ENCODE measurements at places on chromosomes 16 and 17. TPM values are rescaled to one million over a fixed set of nuclear protein-coding genes. Genes with fewer than 3 reads are reported as not detected.

KRT9 gene
- polyA plus RNA-seq = 0.29 TPM

SALL1 gene
- 4.0 TPM for polyA plus RNA-seq

SMIM36 gene
- polyA plus RNA-seq = 26.0 TPM

DNA sequence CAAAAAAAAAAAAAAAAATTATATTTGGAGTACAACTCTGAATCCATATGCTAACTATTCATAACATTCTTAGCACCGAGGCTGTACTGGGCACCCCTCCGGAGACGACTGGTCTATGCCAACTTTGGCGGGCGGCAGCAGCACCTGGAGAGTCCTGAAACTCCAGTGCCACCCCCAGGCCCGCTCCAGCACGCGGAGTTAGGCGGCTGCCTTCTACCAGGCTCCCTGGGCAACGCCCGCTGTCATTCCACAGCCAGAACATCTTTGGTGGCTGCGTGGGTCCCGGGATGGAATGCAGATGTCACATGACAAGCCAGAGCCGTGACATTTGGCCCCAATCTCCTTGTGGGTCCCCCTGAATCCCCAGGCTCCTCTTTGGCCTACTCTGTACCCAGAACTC, 6.2 kb downstream of the TIMP2 start:
- DNase-seq = no peak

DNA sequence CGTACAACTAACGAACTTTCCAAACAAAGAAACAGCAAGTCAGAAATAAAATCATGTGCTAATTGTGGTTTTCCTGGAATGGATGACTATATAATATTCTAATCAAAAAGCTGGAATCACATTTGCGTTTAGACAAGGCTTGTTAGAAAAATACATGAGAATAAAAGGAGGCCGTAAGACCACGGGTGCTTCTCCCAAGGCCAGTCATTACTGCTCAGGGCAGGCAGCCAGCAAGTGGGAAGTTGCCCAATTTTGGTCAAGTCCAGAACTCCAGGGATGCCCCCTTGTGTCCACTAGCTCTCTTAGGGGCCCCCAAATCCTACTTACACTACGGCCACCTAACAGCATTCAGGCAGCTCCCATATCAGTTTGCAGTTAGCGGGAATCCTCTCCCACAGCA, 25.9 kb upstream of the LYRM9 start:
- peak; percentile 44 for DNase-seq

CMTM2 gene
- 1,249 TPM for polyA plus RNA-seq

DNA sequence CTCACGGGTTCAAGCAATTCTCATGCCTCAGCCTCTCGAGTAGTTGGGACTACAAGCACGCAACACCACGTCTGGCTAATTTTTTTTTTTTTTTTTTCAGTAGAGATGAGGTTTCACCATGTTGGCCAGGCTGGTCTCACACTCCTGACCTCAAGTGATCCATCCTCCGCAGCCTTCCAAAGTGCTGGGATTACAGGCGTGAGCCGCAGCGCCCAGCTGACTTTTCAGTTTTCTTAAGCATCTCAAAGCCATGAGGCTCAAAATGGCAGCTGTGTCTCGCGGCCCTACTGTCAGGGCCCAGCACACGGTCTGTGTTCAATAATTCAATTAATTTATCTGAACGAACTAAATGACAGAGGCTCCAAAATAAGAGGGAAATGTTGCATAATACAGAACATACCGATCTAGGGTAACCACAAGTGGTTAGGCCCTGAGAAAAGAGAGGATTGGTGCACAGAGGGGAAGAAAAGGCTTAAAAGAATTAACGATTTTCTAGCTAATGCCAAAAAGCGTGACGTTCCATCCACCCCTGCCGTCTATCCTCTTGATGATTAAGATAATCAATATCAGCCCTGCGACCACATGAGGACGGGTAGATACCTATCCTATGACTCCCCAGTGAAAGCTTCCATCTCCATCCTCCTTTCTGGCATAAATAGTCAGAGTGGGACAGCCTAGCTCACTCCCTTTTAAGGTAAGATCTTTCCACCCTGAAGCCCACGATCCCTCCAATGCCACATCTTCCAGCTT, 136.9 kb downstream of the SLC39A11 start:
- no peak for DNase-seq

GRCh38 chr16:1075546-1075945, 3.0 kb downstream of the SSTR5 start:
- no peak for DNase-seq

KCNJ12 gene
- polyA plus RNA-seq = 2.4 TPM

MYLK3 gene
- polyA plus RNA-seq = 18.4 TPM

PIPOX gene
- polyA plus RNA-seq = 3.9 TPM

ABI3 gene
- polyA plus RNA-seq = 3.9 TPM

HOXB4 gene
- 1.6 TPM for polyA plus RNA-seq

IL34 gene
- 7.9 TPM for polyA plus RNA-seq

CHST6 gene
- polyA plus RNA-seq = 1.1 TPM

GRCh38 chr17:31687505-31688126, 171.4 kb downstream of the COPRS start:
- no peak for DNase-seq

DNA sequence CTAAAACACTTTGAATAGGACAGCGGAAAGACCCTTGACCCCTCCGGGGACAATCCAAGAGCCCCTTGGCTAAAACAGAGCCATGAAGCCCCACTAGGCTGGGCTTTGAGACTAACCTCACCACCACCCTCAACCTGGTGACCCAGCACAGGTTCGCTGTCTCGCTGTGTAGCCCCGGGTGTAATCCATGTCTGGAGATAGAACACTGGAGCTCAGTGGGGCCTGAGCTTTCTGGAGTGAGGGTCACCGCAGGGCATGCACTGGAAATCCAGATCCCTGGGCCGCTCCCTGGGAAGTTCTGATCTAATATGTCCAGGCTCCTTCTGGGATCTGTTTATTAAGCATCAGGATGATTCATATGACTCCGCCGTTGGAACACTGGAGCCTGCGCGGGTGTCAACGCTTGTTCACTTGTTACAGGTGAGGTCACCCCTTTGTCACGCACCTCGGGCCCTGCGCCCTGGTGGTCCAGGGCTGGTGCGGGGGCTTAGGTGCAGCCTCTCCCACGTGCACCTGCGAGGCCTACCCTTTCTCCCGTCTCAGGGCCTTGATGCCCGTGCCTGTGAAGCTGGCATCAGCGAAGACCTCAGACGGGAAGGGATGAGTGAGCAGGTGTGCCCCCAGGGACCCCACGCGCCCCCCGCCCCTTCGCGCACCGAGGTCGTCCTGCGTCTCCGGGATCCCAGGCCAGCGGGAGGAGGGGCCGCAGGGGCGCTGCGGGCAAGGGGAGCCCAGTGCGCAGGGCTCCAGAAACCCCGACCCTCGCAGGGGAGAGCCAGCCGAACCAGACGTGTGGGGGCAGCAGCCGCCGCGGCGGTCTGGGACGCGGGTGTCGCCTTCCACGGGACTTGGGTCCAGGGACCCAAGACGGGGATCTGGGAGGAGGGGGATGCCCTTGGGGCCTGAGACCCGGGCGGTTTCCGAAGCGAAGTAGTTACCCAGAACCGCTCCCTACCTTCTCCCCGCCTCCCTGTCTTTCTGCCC, 224.1 kb upstream of the FOXF1 start:
- no peak for DNase-seq

DNA sequence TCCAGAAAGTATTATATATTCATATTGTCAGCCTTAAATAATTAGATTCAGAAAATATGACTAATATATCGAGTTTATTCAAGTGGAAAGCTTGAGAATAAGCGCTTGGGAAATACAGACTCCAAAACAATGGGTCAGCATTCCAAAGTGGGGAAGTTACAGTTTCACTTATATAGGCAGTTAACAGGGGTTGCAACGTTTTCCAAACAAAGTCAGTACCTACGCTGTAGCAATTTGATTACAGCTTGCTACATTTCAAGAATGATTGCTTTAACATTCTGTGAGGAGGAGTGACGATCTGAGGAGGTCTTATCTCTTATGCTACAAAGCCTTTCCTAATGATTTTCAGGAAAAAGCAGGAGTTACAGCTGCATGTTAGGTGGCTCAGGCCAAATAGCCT, 34.2 kb upstream of the HS3ST3A1 start:
- peak; percentile 40 for DNase-seq

CEMP1 gene
- polyA plus RNA-seq = 1.6 TPM

DNA sequence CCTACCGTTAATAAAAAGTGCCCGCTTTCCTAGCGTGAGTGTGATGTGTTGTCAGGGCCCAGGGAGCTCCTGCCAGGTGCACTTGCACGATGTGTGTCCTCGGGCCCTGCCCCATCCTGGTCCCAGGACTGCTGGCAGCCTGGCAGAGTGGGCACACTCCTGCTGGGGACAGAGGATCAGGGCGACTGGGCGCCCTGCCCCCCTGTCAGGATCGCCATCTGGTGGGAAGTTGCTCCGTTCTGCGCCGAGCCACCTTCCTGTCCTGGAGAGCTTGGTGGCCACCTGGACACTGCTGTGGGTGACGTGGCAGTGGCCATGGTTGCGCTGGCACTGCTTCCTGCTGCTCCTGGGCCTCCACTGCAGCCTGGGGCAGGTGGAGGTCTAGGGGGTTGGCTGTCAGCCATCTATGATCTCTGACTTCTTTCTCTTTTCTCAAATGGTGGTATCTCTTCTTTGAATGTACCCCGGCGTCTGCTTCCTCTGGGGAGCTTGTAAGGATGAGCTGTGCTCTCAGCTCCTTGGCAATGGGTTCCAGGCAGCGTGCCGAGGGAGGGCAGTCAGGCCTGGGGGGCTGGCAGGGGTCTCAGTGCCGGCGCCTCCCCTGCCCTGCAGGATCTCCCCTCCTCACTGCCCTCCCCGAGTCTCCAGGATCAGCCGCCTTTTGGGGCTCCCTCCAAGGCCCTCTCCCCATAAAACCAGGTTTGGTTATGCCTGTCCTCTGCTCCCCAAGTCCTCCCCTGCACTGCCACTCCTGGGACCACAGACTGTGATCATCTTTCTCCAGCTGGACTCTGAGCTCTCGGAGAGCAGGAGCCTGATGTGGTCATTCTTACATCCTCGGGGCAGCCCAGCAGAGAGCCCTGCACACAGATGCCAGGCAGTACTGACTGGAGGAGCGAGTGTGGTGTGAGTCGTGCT, 76.9 kb downstream of the AMFR start:
- DNase-seq = no peak

ABCA6 gene
- 3.1 TPM for polyA plus RNA-seq

AGRP gene
- polyA plus RNA-seq = not detected

OSGIN1 gene
- polyA plus RNA-seq = 18.5 TPM

CA7 gene
- 1.2 TPM for polyA plus RNA-seq

ABCC11 gene
- polyA plus RNA-seq = 24.1 TPM

DNA sequence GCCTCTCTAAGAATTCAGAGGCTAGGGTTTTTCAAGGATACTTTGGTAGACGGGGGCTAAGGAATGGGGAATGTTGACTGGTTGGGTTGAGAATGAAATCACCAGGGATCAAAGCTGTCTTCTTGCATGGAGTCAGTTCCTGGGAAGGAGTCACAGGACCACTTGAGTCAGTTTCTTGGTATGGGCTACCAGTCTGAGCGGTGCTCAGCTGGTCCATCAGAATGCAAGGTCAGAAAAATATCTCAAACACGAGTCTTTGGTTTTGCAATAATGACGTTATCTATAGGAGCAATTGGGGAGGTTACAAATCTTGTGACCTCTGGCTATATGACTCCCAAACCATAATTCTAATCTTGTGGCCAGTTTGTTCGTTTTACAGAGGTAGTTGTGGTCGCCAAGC, 18.4 kb downstream of the CHD9NB start:
- DNase-seq = no peak

- DNase-seq = no peak
These were observed 2.7 kb downstream of the MAP3K14 start for GRCh38 chr17:45313996-45314740.

GRCh38 chr16:86044241-86044671, 145.3 kb downstream of the IRF8 start:
- DNase-seq = no peak

DNAI2 gene
- polyA plus RNA-seq = 80.5 TPM

DNA sequence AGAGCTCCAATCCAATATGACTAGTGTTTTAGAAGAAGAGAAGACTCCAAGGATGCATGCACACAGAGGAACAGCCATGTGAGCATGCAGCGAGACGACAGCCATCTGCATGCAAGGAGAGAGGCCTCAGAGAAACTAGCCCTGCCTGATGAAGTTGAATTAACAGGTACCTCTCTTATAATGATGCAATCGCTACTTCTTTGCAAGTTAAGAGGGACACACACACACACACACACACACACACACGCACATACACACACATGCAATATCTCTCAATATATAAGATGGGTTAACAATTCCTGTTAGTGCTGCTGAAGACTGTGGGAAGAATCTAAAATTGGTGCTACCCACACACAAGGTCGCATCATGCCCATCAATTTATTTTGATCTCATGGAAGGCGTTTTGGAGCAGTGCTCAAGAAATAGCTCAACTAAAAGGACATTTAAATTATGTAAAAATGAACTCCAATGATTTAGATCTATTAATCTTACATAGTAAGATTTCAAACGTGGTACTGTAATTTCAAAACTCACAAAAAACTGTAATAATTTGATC, 7.0 kb upstream of the GINS3 start:
- DNase-seq = no peak

GRCh38 chr16:4673387-4674046, 19.8 kb upstream of the NUDT16L1 start:
- DNase-seq = no peak

DNA sequence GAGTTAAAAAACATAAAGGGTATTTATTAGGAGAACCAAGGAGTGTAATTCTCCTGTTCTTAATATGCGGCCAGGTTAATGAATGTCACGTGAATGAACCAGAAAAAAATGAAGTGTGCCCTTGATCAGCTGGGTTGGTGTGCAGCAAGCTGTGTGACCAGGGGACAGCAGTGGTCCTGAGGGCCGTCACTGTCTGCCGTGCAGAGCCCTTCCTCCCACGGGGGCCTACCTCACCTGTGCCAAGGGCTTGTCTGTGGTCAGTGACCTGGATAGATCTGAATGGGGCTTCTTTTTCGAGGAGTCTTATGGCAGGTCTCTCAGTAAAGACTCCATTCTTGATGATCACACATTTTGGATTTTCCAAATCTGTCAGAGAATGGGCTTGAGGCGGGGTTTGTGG, 17.7 kb upstream of the STH start:
- DNase-seq = no peak

- no peak for DNase-seq
These were observed 16.0 kb downstream of the CBFA2T3 start for GRCh38 chr16:88961011-88961410.

- no peak for DNase-seq
These were observed 405.9 kb downstream of the SOX9 start for GRCh38 chr17:72526769-72527168.

GRCh38 chr16:7218936-7219335, 113.7 kb upstream of the RBFOX1 start:
- DNase-seq = no peak

Measured in testis (tissue), 5 donors.